ENCODE measurements at places on chromosomes 12 and 14.

DNA sequence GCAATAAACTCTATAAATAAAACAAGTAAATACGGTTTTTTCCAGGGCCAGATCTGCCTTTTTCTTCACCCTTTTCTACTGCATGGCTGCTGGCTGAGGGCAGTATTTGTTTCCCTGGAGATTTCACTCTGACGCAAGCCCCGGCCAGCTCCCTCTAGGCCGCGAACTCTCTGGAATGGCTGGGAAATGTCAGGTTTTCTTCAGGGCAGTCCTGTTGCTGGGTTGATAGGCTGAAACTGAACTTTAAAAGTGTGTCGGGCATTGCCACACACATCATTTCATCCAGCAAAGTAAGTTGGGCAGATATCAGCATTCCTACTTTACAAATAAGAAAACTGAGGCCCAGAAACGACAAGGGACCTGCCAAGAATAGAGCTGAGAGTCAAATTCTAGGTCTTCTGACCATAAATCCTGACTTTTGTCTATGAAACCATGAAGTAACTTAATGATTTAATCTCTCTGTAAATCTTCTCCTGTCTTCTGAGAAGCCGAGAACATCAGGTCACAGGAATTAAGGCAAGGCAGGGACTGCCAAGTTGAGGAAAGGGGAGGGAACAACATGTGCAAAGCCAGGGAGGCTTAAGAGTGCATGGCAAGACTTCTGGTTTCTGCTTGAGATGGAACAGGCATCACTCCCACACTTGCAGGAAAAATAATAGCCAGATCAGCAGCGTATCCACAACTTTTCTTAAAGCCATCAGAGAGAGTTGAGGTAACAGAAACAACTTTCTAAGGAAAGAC, 205.0 kb upstream of the CCDC196 start:
- DNase-seq = no peak

GRCh38 chr14:49745191-49745590, 22.8 kb upstream of the KLHDC2 start:
- no peak for DNase-seq

GRCh38 chr12:71610031-71610795, 53.4 kb downstream of the ZFC3H1 start:
- DNase-seq = no peak

DNA sequence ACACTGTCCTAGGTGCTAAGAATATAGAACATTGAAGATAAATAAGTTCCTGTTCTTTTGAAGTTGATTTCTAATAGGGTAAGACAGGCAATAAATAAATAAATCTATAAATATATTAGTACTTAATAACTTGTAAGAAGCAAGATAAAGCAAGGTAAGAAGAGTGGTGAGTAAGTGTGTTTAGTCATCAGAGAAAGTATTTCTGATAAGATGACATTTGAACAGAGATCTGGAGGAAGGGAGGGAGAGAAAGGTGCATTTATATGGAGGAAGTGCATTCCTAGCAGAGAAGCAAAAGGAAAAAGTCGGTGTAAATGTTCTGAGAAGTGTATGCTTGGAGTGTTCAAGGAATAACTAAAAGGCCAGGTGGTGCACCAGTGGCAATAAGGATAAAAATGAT, 184.4 kb upstream of the GRIP1 start:
- no peak for DNase-seq

DNA sequence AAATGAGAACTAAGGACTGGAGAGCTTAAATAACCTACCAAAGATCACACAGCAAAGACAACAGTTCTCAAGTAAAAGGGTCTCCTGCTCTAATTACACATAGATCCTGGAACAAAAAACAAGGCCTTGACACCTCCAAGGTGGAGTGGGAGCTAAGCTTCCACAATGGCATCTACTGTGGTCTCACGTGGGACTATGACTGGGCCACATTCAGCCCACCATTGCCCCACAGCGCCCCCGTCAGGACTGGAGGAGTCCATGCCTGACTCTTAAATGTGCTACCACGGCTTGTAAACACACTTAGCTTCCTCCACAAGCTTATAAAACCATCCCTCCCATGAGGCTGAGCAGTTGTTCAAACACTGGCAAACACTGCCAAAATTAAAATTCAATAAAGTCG, 88.5 kb downstream of the GCH1 start:
- DNase-seq = no peak

GRCh38 chr14:78836777-78837176, 666.6 kb downstream of the NRXN3 start:
- peak; percentile 3 for DNase-seq

DNA sequence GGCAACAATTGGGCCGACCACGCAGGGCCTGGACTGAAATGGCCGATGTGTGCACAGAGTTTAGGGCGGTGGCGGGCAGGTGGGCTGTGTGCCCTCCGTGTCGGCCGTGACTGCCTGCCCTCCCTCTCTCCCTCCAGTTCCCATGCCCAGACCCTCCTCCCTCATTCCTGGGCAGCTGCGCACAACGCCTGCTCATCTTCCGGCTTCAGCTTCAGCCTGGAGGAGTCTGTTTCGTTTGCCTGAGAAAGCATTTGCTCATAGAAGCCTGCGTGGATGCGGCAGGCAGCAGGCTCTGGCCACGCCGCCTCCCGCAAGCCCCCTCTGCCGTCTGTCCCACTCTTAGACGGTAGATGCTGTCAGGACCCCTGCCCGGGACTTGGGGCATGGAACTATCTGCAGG, 47.3 kb upstream of the FZD10 start:
- DNase-seq = no peak

DNA sequence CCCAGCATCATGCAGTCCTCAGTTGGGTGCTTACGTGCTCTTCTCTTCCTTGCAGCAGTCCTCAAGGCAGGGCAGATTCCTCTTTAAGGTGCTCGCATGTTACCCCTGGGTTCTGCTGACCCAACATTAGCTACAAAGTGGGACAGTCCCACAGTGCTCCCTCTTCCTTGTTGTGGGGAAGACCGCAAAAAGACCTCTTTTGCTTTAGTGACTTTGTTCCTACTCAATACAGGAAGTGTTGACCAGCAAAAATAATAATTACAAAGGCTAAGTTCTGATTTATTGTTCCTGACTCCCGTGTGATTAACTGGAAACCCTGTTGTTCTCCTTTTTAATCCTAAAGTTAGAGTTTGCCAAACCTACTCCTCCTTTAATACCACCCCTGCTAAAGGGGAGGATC, 13.7 kb downstream of the PIGH start:
- no peak for DNase-seq

GRCh38 chr14:80522411-80522810, 311.1 kb upstream of the DIO2 start:
- DNase-seq = no peak

DNA sequence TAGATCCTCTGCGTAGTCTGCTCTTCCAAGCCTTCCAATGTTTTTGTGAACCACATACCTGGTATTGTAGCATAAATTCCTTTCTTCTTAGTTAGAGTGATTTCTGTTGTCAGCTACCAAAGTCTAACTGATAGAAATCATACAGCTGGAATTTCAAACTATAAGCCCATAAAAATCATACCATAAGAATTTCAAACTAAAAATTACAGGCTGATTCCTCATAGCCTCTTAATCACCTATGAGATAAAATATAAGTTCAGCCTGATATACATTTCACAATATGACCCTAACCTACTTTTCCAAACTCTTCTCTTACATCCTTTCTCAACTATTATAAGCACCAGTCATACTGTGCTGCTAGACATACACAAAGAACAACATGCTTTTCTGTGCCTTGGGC, 64.8 kb downstream of the PTHLH start:
- DNase-seq = no peak

GRCh38 chr12:88951860-88952561, 371.7 kb upstream of the KITLG start:
- DNase-seq = no peak

DNA sequence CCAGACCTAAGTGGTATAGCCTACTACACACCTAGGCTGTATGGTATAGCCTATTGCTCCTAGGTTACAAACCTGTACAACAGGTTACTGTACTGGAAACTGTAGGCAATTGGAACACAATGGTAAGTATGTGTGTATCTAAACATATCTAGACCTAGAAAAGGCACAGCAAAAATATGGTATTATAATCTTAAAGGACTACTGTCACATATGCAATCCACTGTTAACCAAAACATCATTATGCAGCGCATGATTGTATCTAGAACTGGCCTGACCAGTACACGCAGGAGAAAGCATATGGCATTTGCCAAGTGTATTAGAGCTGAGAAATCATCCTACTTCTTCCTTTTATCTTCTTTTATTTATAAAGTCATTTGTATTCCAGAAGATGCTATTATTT, 75.5 kb downstream of the SLC8A3 start:
- no peak for DNase-seq

GRCh38 chr14:42884100-42884499, 1277.4 kb downstream of the LRFN5 start:
- DNase-seq = no peak

DNA sequence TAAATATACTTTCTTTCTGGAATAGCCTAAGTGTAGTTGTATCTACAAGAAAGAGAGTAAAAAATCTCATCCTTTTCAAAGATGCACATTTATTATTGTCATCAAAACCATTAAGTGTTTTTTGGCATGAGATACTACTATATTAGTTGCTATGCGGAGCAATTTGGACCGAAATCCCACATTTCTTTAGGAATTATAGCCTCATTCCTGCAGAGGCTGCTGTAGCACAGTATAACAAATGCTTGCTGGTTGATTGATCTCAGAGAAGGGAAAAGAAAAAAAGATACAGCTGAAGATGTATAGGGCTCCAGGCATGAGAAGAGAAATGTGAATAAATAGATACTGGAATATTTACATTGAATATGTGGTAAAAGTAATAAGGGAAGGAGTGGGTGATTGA, 36.0 kb downstream of the RHOJ start:
- no peak for DNase-seq

- DNase-seq = no peak
Observed at GRCh38 chr14:22464422-22465142, 124.4 kb downstream of the DAD1 start.

GRCh38 chr12:47024463-47024862, 55.0 kb upstream of the PCED1B start:
- no peak for DNase-seq

DNA sequence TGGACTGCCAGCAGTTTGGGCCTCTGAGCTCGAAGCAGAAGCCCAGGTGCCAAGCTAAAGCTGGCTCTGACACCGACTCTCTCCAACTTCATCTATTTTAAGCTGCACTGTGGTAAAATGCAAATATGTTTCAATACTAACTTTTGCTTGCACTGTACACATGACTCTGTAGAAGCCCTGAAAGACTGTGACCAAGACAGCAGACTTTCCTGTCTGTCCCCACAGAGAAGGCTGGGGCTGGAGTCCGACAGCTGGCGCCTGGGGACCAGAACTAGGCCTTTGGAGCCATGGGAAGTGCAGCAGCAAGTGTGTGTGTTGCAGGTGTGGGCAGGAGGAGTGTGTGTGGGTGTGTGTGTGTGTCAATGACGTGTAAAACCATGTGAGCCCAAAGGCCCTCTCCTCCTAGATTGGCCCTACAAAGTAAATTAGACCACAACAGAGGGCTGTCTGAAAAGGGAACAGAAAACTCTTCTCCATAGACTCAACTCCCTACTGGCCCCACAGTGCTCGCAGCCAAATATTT, 16.4 kb upstream of the RAB35 start:
- no peak for DNase-seq

- no peak for DNase-seq
Observed at GRCh38 chr12:123790905-123791467, 28.9 kb downstream of the DNAH10 start.

- DNase-seq = no peak
Observed at GRCh38 chr12:47166365-47166764, 86.6 kb upstream of the AMIGO2 start.

DNA sequence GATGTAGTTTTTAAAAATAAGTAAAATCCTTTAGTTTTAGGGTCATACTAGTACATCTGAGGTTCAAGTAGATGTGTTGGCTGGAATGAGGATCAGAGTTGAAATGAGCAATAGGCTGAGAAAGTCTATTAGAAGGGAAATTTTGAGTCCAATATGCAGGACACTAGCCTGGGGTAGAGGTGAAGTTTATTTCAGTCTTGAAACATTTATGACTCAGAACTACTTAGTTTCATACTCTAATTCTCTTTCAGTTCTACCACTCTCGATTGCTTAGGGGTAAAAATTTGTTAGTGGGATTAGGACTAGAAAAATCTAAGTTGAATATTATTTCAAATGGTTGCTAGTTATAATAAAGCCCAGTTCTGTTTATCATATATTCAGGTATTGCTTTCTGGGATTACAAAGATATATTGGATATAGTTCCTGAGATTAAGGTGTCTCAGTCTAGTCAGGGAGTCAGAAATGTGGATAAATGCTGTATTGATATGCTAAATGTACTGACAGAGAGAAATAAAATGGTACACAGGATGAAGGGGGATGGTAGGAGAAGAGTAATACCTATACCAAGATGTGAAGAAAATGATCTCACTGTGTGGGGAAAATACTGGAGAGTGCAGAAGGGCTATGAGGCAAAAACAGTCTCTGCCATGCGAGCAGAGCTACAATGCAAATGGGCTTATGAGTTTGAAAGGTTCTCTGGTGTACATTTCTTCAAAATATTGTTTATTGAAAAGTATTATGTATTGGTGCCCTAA, 395.8 kb upstream of the FBXO33 start:
- DNase-seq = no peak

- no peak for DNase-seq
Observed at GRCh38 chr14:57038689-57039088, 228.4 kb upstream of the OTX2 start.

- DNase-seq = no peak
Observed at GRCh38 chr14:102363182-102363943, 622 bp downstream of the TECPR2 start.

DNA sequence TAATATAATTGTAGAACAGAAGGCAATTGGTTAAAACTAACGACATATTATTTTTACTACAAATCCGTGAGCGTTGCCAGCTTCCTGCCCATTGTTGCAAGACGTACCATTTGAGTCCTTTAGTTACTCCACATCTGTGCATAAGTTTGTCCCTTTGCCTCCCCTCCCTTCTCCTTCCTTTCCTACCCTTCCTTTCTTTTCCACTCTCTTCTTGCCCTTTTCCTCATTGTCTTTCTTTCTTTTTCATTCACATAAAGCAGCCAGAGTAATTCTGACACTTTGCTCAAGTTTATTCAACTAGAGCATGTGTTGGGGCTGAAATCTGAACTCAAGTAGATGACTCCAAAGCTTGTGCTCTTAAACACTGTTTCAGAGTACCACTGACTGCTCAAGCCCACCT, 239.1 kb downstream of the FOXG1 start:
- DNase-seq = no peak

DNA sequence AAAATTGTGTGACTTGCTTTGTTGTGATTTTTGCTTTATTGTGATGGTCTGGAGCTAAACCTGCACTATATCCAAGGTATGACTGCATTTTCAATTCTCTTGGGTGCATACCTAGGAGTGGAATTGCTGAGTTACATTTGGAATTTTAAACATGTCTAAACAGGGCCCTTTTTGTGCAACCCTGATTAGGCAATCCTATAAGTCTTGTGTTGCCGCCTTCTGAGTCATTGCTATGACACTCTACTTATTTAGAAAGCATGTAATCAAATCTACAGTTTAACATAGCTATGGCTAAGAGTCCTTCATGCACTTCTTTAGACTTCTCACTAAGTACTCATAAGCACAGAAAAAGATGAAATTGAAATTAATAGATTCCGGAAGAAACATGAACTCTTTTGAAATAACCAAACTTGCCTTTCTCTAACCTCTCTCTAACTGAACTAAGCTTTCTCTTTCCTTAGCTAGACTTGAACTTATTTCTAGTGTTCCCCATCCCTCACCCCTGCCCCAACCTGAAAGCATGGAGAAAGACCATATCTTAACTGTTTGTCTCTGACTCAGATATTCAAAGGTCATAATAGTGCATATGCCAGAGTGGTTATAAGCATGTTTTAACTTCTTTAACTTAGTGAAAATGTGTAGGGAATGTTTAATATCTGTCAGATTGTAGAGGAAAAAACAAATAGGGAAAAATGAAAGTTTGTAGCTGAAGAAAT, 203.0 kb downstream of the SNAPC1 start:
- no peak for DNase-seq

- DNase-seq = no peak
Observed at GRCh38 chr14:33534632-33535031, 416.2 kb downstream of the EGLN3 start.

Measured in right renal cortex interstitium (tissue), 3 donors.